ENCODE measurements at places on chromosomes 7 and 10. TPM values are rescaled to one million over a fixed set of nuclear protein-coding genes. Genes with fewer than 3 reads are reported as not detected.

DNA sequence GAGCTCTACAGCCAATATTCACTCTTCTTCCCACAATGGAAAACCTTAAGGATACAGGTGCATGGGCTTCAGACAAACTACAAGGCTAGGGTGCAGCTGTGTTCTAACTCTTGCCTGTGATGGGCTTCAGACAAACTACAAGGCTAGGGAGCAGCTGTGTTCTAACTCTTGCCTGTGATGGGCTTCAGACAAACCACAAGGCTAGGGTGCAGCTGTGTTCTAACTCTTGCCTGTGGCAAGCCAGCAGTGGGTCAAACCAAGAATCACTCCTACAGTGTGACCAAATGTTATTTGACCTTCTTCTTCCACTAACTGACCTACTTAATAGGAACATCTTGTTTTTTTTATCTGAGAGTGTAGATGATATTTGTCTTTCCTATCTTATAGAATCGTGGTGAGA, 7.4 kb downstream of the SORCS1 start:
- ATAC-seq, result no peak

CRTAC1 gene
- total RNA-seq, result 8.2 TPM

C7orf57 gene
- total RNA-seq, result 0.16 TPM

NPM3 gene
- 70.9 TPM for total RNA-seq

GRCh38 chr10:47348661-47349470, 703 bp downstream of the RBP3 start:
- no peak for ATAC-seq

DNA sequence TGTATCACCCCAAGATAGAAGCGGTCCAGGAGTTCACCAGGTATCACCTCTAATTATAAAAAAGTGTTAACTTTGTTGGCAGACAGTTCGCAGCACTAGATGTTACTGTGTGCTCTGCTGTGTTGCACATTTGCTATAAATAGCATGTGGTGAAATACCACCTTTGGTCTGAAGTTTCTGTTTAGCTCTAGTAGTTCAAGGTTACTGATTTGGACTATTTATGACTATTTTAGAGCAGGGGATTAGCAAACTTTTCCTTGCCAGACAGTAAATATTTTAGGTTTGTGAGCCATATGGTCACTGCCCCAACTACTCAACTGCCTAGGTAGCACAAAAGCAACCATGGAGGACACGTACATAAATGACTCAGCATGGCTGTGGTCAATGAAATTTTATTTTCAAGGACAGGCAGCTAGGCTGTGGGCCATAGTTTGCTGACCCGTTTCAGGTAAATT, 16.5 kb downstream of the DENND10 start:
- ATAC-seq, result no peak
